Activated CD4-positive, alpha-beta T cell treated with anti-CD3 and anti-CD28 coated beads, Interleukin-2, amount 10 ng/mL, durations not matched to agents 24 days and 14 days (primary cell): ENCODE measurements at places on chromosomes 6 and 20. TPM values are rescaled to one million over a fixed set of nuclear protein-coding genes. Genes with fewer than 3 reads are reported as not detected.
A peak's percentile ranks its signal among the peaks of the same experiment; 100 is the strongest.

DNA sequence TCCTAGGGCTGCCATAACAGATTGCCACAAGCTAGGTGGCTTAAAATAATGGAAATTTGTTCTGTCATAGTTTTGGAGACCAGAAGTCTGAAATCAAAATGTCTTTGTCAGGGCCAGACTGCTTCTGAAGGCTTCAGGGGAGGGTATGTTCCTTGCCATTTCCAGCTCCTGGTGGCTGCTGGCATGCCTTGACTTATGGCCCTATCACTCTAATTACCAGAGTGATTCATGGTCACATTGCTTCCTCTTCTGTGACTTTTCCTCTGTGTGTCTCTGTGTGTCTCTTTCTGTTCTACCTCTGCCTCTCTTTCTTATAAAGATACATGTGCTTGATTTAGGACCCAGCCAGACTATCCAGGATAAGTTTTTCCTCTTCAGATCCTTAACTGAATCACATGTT, 635.2 kb upstream of the IMPG1 start:
- DNase-seq = no peak

DNA sequence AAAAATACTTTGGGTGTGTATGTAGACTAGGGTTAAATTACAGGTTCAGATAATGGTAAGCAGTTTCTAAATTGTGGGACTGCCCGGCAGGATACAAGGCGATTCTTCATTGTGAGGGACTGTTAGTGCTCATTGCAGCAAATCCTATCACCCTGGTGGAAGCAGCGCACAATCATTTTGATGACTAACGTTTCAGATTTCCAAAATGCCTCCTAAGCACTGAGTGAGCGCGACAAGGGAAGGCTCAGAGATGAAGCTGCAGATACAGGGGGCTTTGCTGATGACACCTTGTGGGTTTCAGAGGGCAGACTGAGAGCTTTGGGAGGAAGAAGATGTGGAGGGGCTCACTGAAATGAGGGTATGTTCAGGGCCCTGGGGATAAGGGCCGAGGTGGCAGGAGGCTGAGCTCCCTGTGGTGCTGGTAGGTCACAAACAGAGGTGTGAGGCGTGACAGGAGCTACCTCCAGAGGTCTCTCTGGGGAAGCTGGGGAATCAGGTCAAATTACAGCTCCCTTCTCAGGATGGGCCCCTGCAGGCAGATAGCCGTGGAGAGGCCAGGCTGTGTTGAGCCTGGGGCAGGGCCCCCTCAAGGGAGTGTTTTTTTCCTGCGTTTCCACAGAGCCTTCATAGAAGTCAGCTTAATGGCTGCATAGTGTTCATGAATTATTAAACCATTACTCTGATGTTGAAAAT, 84.5 kb upstream of the FYN start:
- DNase-seq = no peak

GRCh38 chr6:168525926-168526630, 85.1 kb downstream of the SMOC2 start:
- DNase-seq = no peak

- no peak for DNase-seq
Measured at GRCh38 chr20:40815156-40816038, 126.4 kb upstream of the MAFB start.

GRCh38 chr20:34250005-34250404, 8.8 kb downstream of the ASIP start:
- DNase-seq = no peak

DNA sequence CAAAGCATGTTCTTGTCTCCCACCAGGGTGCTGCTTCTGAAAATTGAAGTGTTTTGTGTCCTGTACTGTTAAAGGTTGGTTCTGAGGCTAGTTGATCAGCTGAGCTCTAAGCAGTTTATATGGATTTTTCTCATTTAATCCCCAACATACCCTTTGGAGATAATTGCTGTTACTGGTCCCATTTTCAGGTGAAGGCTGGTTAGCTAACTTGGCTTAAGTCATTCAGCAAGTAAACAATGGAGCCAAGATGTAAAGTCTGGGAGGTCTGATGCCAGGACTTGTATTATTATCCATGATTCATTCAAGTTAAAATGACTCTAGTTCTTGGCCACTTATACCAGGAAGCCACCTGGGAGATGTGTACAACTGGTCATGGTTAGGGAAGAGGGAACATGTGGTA, 42.5 kb upstream of the FERMT1 start:
- no peak for DNase-seq

BMP2 gene
- total RNA-seq = 0.09 and 0.12 TPM in 2 replicates

- DNase-seq = no peak
Measured at GRCh38 chr20:36815454-36816091, 42.0 kb upstream of the DSN1 start.

DNA sequence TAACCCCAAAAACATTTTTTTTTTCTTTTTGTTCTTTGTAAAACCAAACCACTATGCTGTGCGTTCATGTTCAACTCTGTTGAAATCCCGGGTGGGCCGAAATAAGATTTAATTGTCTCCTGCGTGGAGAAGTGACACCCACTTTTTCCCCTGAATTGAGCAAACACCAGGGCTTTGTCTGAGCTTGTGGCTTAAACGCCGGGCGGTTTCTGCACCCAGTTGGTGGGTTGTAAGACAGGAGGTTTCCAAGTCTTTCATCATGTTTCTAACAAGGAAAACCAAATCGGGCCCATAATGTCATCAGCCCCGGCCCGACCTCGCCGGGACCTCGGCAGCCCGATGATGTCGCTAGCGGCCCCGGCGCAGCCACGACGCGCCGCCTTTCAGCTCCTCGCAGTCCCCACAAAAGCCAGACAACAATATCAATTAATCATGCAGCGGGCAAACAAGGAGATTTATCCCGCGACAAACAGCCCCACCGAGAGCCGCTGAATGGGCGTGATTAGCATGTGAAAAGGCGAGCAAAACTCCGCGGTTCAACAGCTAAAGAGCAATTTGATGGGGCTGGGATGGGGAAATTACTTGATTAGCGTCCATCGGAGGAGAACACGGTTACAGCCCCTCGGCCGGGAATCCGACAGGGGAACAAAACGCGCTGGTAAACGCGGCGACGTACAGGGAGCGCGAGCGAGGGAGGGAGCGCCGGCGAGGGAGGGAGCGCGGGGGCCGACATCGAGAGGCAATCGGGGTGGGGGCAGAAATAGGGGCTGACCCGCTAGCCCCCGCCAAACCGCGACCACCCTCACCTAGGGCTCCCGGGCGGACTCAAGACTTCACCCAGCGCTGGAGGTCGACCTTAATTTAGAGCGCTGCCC, 5.3 kb downstream of the LINC00237 start:
- peak; percentile 75 for DNase-seq

DNA sequence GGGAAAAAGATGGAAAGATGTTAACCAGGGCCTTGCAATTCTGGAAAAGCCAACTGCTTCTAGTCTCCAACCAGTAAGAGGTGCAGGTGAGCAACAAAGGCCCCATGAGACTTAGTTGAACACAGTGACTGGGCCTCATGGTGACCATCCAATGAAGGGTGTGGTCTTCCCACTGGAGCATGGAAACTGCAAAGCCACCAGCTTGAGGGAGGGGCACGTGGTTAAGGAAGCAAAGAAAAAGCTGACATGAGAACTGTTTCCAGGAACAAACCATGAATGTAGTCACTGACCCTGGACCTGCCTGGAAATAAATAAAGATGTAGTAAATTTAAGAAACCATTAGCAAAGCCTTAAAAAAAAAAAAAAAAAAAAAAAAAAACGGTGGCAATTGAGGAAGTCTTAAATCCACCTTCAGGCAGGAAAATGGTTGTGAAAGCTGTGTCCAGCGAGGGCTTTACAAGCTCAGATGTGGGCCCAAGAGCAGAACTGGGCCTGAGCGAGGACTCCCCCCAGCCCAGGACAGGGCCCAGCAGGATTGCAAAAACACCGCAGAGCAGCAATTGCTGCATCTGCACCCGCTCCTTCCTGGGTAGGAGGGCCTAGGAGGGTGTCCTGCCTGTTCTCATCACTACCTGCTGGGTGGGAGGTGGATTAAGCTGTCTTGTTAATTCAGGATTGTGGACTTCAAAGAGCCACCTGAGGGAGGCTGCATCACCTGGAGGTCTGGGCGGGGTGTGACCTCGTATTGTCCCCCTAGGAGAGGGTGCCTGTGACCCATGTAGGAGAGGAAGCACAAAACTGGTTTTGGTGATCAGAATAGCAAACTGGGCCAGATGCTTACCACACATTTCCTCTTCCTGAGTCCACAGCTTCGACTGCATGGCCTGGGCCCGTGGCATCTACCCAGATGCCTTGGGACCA, 10.3 kb downstream of the GFRA4 start:
- no peak for DNase-seq

DNA sequence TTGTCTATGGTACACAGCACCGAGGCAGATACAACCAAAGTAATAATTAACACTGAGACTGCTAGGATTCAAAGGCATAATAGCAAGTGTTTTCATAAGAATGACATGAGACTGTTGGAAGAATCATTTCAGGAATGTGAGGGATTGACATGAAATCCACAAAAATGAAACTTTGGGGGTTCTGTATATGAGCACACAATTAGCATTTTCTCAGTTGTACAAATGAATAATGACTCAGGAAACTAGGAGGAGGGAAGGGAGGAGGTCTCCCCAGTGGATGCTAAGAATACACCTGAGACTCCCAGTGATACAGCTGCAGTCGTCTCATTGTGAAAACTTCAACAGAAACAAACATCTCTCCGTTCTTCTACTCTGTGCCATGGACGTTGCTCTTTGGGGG, 428.4 kb upstream of the PLCB4 start:
- DNase-seq = no peak

GRCh38 chr6:3803627-3804468, 45.3 kb upstream of the FAM50B start:
- no peak for DNase-seq

- DNase-seq = no peak
Measured at GRCh38 chr6:12439296-12439695, 149.1 kb downstream of the EDN1 start.

TNFRSF6B gene
- not detected in 2 replicates for total RNA-seq

GRCh38 chr6:97029552-97029951, 105.0 kb downstream of the KLHL32 start:
- DNase-seq = no peak

GRCh38 chr6:56040223-56040622, 164.8 kb upstream of the BMP5 start:
- DNase-seq = no peak

CUL7 gene
- 22.6 and 24.7 TPM in 2 replicates for total RNA-seq

GRCh38 chr6:118712969-118713368, 61.6 kb upstream of the CEP85L start:
- peak; percentile 63 for DNase-seq

DNA sequence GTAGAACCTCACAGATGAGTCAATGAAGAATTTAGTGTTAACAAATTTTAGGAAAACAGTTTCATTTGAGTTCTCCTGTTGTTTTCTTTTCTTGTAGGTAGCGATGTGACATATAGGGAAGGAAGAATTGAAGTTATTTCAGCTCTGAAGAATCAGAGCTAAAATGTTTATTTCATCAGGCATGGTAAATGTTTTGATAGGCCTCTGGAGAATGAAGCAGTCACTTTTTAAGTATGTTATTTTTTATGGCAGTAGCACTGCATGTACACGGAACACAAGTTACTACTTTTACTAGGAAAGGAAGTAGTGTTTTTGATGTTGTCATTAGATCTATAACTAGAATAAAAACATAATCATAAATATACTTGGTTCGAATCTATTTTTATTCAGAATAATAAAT, 1357.3 kb upstream of the CITED2 start:
- no peak for DNase-seq

DNA sequence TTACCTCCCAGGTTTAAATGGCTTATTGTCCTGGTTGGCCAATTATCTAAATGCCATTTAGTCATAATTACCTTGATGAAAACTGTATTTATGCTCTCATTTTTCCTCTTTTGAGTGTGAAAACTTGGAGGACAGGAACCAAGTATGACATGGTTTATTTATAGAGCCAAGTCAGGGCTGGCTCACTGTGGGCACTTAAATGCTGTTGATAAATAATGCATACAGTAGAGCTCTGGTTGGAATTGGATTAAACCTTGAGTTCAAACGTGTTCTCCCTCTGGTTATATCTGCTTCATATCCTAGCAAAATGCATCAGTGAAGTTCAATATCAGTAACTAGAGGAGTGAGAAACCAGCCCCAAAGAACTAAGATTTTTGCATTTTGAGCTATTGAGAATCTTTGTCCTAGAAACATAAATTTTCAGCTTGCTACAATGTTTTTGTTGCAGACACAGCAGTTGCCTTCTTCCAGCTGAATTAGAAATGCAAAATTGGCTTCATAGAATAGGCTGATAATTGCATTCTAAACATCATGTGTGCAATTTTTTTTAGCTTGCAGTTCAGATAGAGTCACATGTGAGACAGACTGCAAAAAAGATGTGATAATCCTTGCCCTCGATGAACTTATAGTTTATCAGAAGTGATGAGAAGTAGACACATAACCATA, 255.8 kb downstream of the BTBD3 start:
- no peak for DNase-seq

GRCh38 chr6:95923518-95923917, 92.3 kb upstream of the FUT9 start:
- DNase-seq = no peak

MYLK2 gene
- total RNA-seq = 0.26 and 0.28 TPM in 2 replicates

- peak; percentile 90 for DNase-seq
Measured at GRCh38 chr20:37990571-37991151, 42.6 kb downstream of the TTI1 start.

- no peak for DNase-seq
Measured at GRCh38 chr6:43939281-43940070, 169.5 kb downstream of the VEGFA start.

DNA sequence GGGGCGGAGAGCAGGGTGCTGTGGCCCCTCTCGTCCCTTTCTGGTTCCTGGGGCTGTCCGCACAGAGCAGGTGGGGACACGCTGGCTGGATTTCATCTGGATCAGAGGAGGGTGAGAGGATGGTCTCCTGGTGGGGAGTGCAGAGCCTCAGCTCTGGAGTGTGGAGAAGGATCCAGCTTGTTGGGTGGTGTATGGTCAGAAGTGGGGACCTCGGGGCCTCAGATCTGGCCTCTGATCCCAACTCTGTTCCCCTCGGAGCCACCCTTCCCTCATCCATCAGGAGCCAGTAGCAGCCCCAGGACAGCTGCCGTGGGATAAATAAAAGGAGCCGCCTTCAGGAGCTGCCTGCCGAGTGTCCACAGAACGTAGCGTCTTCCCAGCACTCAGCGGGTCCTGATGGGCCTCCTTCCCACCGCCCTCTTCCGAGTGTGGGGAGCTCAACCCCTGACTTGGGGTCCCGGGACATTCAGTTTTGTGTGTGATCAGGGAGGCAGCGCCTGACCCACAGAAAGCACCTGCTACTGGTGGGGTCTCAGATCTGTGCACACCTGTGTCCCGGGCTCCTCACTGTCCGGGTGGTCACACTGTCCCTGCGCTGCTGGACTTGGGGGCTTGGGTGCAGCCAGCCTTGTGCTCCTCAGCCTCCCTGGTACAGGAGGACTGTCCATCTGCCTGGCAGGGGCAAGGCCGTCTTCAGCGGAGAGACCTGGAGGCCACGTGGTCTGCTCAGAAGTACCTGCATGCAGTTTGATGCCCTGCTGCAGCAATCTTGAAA, 25.4 kb upstream of the BHLHE23 start:
- no peak for DNase-seq

GRCh38 chr20:17832236-17832915, 132.6 kb downstream of the BANF2 start:
- DNase-seq = no peak

DNA sequence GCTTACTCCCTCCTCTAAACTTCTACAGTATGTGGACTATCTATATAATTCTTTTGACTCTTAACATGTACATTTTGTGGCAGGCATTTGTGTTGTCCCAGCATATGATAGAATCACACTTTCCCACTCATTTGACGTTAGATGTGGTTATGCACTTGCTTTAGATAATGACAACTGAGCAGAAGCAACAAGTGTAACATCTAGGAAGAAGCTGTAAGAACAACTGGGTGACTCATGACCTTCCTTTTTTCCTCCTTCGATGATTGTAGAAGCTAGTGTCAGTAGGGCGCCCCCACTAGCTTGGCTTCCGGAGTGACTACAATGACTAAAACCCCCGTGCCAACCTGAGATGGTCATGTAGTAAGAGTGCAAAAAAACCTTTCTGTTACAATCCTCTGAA, 74.6 kb upstream of the CEP85L start:
- peak; percentile 82 for DNase-seq
